ENCODE measurements at places on chromosomes 7 and 10.

- no peak for DNase-seq
Measured at GRCh38 chr10:14282276-14282675, 48.4 kb downstream of the FRMD4A start.

- DNase-seq, result no peak
Measured at GRCh38 chr7:132876576-132876975, 205.3 kb downstream of the CHCHD3 start.

- DNase-seq, result no peak
Measured at GRCh38 chr7:155217634-155218033, 80.0 kb upstream of the INSIG1 start.

DNA sequence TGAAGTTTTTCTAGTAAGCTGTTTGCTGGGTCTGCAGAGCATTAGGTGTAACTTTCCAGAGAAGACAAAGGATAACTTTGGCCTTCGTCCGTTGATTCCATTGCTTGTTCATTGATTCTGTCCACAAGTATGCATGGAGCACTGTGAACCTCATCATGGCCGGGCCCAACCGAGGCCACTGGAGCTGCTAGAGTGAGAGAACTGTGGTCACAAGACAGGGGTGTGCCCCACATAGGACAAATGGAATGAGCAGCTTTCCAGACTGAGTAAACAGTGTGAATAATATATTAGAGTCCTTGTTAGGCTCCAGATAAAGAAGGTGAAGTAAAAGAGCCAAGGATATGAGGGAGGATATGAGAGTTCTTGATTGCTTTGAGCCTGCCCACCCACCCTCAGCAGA lies 24.9 kb downstream of the MBL2 start:
- DNase-seq, result no peak

GRCh38 chr7:5005066-5005465 lies 40.6 kb upstream of the RBAK start:
- DNase-seq, result no peak

- DNase-seq, result no peak
Measured at GRCh38 chr10:4947039-4947634, 16.1 kb upstream of the AKR1C1 start.

GRCh38 chr10:124129471-124129870 lies 36.1 kb upstream of the CHST15 start:
- no peak for DNase-seq

- DNase-seq, result peak; percentile 2
Measured at GRCh38 chr10:649798-650440, 39.5 kb downstream of the DIP2C start.

GRCh38 chr7:2191016-2191415 lies 41.7 kb downstream of the MAD1L1 start:
- no peak for DNase-seq

- no peak for DNase-seq
Measured at GRCh38 chr7:131522325-131522930, 34.0 kb downstream of the PODXL start.

- no peak for DNase-seq
Measured at GRCh38 chr7:93957767-93958166, 36.2 kb downstream of the GNG11 start.

DNA sequence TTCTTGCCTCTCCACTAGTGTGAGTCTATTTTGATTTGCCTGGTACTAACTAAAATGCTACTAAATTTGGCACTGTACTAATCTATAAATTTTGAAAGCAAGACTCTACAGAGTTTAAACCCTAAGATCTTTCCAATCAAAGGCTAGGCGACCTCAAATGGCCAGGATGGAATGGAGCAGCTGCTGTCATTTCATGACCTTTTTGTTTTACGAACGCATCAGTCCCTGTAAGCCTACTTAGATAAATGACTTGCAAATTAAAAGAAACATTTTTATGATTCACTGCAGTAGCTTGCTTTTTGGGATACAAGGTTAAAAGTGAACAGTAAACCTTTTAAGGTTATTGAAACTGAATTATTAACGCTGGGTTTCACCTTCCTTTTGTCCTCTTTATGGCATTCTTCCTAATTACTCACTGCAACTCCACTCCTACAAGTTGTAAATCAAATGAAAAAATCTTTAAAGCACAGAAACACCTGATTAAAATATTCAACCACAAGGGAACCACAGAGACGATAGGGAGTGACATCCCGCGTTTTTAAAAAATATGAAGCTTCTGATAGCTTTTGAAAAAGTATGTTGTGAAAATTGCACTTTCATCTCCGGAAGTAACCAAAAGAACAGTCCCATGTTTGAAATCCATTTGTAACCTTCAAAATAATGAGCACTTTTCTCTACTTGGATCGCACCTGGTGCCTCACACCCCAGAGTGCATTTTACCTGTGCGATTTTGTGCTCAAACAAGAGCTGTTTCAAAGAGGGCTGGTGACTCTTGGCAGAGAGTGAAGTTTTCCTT lies 595.1 kb downstream of the PARD3 start:
- no peak for DNase-seq

- DNase-seq, result no peak
Measured at GRCh38 chr7:92691578-92691977, 101.4 kb upstream of the FAM133B start.

- DNase-seq, result no peak
Measured at GRCh38 chr10:76309741-76310587, 878.5 kb downstream of the LRMDA start.

DNA sequence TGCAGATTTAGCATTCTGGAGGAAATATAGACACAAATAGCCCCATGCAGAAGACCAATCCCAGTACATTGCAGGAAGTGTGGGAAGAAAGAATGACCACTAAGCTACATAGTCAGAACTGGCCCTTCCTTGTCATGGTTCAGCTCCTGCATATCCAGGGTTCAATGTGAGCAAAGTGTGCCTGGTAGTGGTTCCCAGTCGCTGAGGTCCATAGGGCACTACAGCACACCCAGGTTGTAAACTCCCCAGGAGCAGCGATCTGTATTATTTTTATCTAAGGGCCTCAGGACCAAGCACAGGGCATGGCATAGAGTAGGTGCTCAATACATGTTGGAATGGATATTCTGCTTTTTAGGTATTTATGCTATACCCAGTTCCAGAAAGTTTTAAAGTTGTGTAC lies 114.4 kb downstream of the RTKN2 start:
- no peak for DNase-seq

DNA sequence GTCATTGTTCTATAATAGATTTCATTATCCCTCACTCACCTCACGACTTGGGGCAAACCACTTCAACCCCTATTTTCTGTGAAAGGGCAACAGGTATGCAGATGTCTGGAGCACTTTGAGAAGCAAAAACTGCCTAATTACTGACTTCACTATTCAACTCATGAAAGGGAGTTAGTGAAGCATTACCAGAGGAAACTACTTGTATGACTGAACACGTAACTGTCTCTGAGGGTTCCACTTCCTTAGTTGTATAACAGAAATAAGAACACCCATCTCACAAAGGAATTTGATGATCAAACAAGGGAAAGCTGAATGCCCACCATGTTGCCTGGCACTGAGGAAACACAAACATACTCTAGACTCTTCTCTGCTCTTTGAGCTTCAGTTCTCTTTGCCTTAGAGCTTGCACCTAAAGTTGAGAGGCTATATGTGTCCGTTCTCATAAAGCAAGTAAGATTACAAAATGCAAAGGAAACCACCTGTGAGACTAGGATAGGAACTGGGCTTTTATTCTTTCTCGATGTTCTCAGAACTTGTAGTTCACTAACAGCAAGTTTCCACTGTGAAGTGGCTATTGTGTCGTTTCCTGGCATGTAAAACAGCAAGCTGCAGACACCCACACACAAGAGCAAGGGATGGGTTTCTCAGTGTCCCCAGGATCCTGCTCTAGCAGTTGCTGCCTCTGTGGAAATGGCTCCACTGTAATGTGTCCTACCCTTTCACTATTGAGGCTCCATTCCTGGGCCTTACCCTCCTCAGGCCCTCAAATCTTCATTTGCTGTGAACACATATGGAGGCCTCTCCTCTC lies 2.6 kb downstream of the TMEM243 start:
- DNase-seq, result peak; percentile 54

GRCh38 chr10:44733501-44734488 lies 177.3 kb upstream of the TMEM72 start:
- no peak for DNase-seq

DNA sequence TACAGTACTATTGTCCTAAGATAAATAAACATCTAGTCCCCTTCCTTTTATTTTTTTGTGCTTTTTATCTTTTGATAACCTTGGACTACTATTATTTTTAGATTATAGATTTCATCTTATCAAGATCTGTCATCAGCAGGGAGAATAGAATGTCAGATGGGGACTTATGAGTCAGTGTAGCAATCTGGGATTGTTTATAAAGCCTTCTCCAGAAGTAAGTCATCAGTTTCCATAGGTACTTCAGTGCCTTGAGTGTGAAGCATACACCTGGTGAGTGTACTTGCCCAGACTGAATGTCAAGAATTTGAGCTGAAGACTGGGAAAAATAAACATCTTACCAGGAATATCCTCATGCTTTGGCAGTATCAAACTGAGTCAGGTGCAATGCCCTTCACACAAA lies 2.1 kb downstream of the CASD1 start:
- DNase-seq, result no peak

- no peak for DNase-seq
Measured at GRCh38 chr7:112372101-112372500, 78.2 kb upstream of the IFRD1 start.

- no peak for DNase-seq
Measured at GRCh38 chr7:128933180-128933891, 4.4 kb upstream of the IRF5 start.

- no peak for DNase-seq
Measured at GRCh38 chr7:121639705-121640104, 233.3 kb upstream of the PTPRZ1 start.

GRCh38 chr7:12572941-12573575 lies 2.5 kb downstream of the SCIN start:
- no peak for DNase-seq

DNA sequence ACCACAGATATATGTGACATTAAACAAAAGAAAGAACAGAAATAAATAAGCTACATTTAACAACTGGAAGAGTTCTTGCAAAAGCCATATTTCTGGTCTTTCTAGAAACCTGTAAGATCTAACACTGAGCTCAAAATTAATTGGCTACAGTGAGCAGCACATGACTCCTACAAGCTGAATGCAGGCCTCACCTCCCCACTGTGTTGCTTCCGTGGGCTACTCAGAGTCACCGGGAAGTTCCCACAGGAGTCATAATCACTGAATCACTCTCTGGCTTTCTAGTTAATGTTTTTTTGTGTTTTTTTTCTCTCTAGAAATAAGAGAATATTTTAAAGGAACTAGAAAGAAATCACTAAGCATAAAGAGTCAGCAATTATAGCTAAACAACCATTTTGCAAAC lies 10.2 kb upstream of the MRPS24 start:
- no peak for DNase-seq

DNA sequence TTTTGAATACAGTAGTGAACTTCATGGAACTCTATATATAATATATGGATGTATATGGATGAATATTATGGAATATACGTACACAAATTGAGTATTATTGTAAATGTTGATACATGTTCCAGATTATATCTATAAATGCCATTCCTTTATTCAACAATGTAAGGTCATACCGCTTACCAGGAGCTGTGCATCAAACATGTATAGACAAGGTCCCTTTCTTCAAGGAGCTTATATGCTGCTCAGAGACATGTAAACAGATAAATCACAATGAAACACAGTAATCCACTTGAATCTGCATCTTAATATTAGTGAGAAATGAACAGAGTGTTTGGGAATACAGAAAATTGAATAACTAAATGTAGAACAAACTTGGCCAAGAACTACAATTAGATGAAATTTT lies 898 bp upstream of the SEM1 start:
- DNase-seq, result no peak

DNA sequence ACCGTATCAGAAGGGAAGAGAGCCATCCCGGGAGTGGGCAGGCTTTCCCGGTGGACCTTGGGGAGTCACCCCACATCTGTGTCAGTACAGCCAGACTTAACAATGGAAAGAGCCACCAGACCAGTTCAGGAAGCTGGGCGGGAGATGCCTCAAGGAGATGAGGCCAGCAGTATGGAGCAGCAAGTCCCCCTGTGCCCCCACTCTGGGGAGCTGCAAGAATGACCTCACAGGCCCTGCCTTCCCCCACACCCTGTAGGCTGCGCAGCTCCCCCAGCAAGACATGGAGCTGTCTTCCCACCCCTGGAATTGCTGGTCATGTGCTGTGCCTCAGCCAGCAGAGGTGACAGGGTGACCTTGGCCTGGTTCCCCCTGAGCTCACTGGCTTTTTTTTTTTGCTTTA lies 76.8 kb upstream of the INSIG1 start:
- DNase-seq, result no peak

DNA sequence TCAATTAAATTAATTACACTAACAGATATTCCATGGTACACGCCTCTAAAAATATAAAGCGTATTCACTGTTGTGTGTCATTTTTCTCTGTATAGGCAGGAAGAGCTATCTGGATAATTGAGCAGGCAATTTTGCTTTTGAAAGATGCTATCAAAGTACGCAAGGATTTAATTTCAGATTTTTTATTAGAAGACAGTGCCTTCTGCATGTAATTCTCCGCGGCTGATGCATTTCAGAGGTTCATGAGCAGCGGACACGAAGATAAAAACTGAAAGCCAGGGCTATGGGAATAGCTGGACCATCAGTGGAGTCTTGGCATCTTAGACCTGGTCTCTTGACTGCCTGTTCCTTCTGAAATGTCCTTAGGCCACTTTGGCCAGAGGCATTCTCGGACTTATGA lies 35.7 kb upstream of the SDK1 start:
- DNase-seq, result no peak

DNA sequence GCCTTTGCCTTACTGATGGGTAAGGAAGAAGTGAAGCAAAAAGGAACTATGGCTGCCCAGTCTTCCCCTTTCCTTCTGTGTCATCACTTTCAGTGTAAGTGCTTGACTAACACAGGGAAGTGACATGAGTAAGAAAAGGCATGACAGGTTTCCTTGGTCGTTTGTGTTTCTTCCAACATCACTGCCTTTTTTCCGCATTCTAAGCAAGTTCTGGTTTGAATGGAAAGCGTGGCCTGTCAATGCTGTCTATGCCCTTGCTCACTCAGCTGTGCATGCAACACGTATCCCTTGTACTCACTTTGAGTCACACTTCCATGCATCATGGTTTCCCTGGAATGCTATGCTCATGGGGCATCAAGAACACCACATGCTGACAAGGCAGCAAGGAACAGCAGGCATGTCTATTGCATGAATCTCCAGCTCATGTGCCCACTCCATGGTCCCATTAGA lies 111.8 kb downstream of the OAT start:
- no peak for DNase-seq

- no peak for DNase-seq
Measured at GRCh38 chr10:60846173-60846572, 67.9 kb downstream of the CDK1 start.

DNA sequence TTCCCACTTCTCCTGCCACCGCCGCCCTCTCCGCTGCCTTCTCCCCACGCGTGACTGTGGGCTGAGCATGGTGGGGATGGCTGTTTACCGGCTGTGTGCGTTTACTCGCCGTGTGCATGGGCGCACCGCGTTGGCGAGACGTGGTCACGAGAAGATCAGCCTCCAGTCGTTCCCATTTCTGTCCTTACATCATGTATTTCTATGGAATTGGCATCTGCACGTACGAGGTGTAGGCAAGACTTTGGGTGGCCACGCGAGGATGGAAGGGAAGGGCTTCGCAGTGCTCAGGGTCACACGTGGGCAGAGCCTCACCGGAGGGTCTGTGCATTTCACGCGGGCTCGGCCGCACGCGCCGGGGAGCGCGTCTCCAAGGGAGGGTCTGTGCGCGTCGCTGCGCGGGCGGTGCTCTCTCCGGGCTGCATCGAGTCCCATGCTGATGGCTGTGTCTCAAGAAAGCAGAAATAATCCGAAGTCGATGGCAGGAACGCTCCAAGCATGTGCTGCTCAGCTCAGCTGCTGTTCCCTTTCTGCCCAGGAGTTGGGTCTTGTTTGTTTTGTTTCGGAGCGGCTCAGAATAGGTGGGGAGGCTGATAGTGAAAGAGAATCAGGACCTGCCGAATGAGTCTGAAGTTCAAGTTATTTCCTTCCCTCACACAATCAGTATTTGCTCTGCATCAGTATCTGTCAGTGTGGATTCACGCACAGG lies 973 bp downstream of the CAMK1D start:
- peak; percentile 44 for DNase-seq

All from activated naive CD4-positive, alpha-beta T cell treated with anti-CD3 and anti-CD28 coated beads, Interleukin-2, amount 50 U/mL, for 72 hours (primary cell).